Stimulated activated CD8-positive, alpha-beta memory T cell treated with anti-CD3 and anti-CD28 coated beads, Interleukin-4, amount 100 ng/mL, for 4 hours (primary cell): ENCODE measurements at places on chromosomes 16 and 17.

DNA sequence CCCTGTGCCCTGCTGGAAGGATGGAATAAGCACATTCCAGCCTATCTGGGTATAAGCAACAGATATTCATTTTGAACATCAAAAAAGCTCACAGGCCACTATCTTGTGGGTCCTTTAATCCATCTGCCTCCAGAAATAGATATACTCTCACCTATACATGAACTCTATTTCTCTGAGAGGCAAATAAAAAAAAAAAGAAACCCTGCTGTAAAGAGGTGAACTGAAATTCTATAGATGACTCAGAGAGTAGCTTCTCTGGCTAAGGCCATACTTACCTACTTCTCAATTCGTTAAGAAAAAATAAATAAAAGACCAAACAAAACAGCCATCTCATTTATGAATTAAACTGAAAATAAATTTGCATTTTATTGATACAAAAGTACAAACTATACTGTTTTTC is 86.3 kb downstream of the DYNLRB2 start:
- DNase-seq, result no peak

GRCh38 chr16:53041320-53042051 is 11.2 kb downstream of the CHD9NB start:
- DNase-seq, result no peak

GRCh38 chr17:57385975-57386374 is 129.7 kb downstream of the MSI2 start:
- DNase-seq, result no peak

GRCh38 chr16:89811321-89811720 is 5.1 kb downstream of the FANCA start:
- no peak for DNase-seq

DNA sequence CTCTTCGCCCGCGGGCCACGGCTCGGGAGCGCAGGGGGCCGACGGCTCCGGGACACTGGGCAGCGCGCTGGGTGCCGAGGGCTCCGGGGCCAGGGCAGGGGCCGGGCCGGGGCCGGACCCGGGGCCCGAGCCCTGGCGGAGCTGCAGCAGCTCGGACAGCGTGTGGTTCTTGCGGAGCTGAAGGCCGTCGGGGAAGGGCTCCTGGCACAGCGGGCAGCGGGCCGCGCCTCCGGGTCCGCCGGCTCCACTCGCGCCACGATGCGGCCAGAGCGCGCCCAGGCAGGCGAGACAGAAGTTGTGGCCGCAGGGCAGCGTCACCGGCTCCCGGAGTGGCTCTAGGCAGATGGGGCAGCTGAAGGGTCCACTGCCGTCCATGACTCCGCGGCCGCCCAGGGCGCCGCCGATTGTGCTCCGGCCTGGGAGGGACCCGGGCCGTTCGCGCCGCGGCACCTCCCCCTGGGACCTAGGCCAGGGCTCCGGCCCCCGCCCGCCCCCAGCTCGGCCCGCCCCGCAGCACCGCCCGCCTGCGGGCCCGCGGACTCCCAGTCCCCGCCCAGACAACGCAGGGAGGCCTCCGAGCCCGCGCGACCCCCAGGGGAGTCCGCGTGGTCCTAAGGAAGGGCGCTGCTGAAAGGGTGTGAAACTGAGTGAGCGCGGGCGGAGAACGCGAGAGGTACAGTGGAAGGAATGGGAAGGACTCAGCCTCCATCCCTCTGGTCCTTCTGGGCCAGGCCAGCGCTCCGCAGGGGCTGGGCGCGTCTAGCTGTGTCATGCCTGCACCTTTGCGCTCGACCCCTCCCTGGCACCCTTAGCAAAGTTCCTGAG is at the start of gene TRIM47:
TRIM47 (minus strand) TSS at position 408 of the 825 bp plus-strand sequence; CDS start at position 375, 33 bp downstream.
- no peak for DNase-seq

DNA sequence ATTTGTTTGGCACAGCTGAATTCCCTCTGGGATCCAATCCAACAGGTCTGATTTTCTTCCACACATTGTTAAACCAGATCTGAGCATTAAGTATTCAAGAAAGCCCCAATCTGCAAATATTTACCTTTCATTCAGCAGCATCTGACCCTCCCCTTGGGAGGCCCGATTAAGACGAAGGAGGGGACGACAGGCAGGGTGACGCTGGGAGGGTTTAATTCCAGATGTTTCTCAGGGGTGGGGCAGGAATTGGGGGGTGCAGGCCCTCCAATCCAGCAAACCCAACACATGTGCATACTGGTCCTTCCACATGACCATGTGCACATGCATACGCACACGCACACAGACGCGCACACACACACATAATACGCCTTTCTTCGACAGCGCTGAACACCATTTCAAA is 240.5 kb downstream of the GSG1L start:
- DNase-seq, result no peak

- no peak for DNase-seq
Observed at GRCh38 chr17:81128774-81129173, 36.5 kb upstream of the PVALEF start.

- DNase-seq, result no peak
Observed at GRCh38 chr16:79623824-79624223, 23.3 kb upstream of the MAF start.

DNA sequence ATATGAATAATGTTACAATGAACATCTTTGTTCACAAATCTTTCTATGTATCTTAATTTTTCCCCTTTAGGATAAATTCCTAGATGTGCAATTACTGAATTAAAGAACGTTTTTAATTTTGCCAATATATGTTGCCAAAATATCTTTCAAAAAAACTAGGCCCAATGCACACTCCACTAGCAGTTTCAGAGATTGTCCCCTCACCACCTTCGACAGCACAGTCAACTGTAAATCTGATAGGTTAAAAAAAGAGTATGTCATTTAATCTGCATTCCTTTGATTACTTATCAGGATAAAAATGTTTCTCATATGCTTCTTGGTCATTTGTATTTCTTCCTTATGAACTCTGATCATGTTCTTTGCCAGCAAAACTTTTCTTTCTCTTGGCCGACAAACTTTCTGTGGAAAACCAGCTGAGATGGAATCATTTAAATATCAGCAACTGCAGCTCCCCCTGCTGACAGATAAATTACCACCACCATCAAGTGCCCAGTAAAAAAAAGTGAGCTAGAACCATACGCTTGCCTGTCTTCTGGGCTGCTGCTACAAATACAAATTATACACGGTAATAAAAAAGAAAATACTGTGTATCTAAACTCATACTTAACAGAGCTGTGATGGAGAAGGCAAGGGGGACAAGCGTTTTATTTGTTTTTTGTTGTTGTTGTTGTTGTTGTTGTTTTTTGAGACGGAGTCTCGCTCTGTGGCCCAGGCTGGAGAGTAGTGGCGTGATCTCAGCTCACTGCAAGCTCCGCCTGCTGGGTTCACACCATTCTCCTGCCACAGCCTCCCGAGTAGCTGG is 19.6 kb upstream of the KANSL1 start:
- DNase-seq, result peak; percentile 32

DNA sequence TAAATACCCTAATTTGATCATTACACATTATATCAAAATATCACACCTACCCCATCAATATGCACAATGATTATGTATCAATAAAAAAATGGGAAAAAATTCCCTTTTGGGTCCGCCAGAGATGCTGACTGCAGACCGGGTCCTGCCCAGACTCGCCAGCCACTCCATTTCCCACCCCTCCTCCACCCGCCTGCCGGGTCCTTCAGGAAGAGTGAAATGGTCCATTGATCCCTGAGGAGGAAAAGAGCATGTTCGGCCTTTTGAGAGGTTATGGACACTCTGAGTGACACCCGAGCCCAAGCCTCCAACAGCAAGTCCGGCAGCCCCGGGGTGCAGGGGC is 123.9 kb upstream of the ZFHX3 start:
- no peak for DNase-seq

- DNase-seq, result no peak
Observed at GRCh38 chr16:51200793-51201192, 49.7 kb upstream of the SALL1 start.

DNA sequence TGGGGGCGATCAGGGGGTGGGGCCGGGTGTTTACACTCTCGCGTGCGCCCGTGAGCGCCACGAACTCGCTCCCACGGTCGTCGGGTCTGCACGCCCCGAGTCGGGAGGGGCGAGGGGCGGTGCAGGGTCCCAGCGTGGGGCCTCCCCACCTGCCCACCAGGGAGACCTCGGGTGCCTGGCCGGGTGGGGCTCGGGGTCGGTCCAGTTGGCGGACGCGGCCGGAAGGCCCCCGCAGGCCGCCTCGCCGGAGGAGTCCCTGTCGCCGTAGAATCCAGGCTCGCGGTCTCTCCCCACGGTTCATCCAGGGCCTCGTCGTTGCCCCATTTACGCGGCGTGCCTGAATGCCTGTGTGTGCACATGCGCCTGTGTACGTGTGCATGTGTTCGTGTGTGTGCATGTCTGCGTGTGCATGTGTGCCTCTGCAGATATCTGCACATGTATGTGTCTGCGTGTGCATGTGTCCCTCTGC is 510 bp upstream of the RAB40B start:
- no peak for DNase-seq

DNA sequence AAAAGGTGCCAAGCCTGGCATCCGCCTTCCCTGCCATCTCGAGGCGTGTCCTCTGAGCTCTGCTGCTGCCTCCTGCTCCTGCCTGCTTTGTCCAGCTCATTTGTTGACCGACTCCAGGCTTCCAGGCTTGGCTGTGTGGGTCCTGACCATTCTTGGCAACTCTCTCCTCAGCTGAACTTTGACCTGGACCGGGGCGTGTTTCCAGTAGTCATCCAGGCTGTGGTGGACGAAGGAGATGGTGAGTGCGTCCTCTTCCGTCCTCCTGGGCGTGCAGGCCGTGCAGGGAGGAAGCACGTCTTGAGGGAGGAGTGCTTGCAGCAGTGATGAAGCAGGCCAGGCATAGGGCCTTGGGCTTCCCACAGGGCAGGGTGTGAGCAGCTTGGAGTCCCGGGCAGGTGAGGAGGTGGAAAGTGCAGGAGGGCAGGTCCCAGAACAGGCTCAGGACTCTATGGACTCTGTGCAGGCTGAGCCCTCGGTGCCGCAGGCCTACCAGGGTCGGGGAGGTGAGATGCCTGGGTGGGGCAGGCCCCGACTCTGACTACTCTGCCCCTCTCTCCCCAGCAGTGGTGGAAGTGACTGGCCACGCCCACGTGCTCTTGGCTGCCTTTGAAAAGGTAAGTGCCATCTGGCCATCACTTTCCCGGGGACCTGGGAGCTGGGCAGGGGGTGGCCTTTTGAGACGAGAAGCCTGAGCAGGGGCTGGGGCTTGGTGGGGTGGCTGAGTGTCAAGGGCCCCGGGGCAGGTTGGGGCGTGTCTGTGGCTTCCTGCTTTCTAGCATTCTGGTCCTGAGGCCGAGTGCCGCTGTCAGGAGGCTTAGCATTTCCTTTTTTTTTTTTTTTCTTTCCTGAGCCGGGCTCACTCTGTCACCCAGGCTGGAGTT is 28.6 kb upstream of the NUDT16L1 start:
- no peak for DNase-seq

GRCh38 chr16:53717577-53717976 is 13.6 kb downstream of the FTO start:
- no peak for DNase-seq

DNA sequence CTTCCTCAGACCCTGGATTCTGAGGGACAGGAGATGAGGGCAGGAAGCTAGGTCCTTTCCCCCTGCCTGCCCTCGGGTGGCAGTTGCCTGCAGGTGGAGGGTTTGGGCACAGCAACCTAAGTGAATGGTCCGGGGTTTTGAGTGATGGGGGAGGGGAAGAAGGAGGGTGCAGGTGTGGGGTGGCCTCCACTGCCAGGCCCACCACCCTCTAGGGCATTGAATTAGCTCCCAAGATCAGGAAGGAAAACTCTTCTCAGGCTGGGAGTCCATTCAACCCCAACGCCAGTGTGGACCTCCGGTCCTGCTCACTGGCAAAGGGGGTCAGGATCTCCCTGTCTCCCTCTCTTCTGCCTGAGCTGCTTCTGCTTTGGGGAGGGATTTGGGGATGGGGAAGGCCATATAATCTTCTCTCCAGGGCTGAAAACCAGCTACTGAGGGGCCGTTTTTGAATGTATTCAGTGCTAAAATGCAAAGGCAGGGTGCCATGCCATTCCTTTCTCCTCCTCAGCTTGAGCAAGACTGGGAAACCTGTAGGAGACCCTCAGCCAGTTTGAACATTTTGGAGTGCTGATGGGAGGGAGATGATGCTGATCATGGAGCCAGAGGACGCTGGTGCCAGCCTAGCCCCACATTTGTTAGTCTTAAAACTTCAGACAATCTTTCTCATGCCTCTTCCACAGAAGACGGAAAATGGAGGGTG is 18.8 kb downstream of the GRB7 start:
- no peak for DNase-seq

DNA sequence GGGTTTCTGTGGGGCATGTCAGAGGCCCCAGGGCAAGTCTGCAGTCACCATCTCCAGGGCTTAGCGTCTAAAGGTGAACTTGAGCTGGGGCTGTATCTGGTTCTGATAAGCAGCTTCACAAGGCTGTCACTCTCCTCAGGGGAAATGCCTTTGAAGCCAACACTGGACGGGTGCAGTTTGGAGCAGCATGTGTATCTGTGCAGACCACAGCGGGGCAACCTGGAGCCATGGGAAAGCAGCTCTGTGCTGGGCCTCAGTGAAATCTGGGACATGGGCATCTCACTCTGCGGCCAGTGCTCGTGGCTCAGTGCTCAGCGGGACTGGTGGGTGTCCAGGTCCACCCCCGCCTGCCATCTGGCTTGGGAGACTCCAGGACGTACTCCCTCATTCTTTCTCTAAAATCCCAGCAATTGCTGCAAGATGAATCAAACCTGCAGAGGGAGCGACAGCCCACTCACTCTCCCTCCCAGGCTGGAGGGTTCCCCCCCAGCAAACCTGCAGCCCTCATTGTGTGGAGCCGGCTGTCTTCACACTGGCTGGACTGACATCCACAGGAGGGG is 63.5 kb downstream of the PRMT7 start:
- no peak for DNase-seq

DNA sequence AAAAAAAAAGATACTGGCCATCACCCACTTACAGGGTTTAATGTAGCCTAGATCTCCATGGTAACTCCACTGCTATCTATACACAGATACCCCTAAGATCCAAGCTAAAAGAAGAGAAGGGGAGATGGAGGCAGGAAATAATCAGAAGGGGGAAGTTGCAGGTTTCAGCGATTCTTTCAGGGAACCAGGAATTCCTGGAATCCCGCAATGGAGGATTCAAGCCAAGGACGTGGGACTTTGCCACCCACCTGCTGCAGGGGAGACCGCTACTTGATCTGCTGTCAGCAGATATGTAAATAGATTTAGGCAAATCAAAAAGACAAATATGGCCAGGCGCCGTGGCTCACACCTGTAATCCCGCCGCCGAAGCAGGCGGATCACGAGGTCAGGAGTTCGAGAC is 121.1 kb downstream of the AIPL1 start:
- DNase-seq, result no peak

- DNase-seq, result no peak
Observed at GRCh38 chr17:79085154-79085920, 10.7 kb downstream of the ENGASE start.

GRCh38 chr16:78022347-78023060 is at the start of gene CLEC3A:
Gene CLEC3A, plus strand, starts transcription at chr16:78022548. Its CDS starts 79 bp downstream, at chr16:78022627.
- DNase-seq, result no peak

- no peak for DNase-seq
Observed at GRCh38 chr16:30997725-30998711, 12.4 kb downstream of the STX1B start.

GRCh38 chr17:36717088-36717487 is 115.7 kb downstream of the MRM1 start:
- no peak for DNase-seq
